ENCODE measurements at places on chromosomes 5 and 9. TPM values are rescaled to one million over a fixed set of nuclear protein-coding genes. Genes with fewer than 3 reads are reported as not detected.

- no peak for DNase-seq
Observed at GRCh38 chr5:78157001-78157400, 137.5 kb downstream of the AP3B1 start.

Gene ORM1
- total RNA-seq = 0.18 TPM

- no peak for DNase-seq
Observed at GRCh38 chr5:32450952-32451351, 6.4 kb upstream of the ZFR start.

GRCh38 chr5:112385969-112386368 lies 33.1 kb downstream of the EPB41L4A start:
- DNase-seq = no peak

GRCh38 chr9:83655433-83655832 lies 32.5 kb downstream of the IDNK start:
- DNase-seq = no peak

- DNase-seq = no peak
Observed at GRCh38 chr9:122860319-122861142, 32.1 kb upstream of the PDCL start.

Gene BNC2
- 45.2 TPM for total RNA-seq

DNA sequence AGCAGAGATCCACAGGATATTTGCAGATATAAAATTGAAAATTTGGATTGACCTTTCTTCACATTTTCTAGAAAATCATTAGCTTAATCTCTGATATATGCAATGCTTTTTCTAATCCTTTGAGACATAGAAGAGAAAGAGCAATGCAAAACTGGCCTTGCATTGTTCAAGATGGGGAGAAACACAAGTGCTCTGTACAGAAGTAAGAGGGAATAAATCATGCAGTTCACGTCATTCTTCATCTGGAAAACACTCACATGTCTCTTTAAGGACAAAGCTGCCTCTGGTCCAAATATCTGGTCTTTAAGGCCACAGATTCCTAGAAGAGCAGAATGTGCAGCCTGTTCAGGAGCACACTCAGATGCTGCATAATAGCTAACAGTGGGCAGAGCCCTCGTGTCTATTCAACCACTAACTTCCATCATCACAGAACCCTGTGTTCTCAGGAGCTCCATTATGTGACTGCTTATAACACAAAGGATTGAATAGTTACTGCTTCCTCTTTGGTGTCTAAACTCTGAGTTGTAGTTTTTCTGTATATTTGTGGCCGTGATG lies 277.5 kb downstream of the PLK2 start:
- no peak for DNase-seq

Gene FOCAD
- 73.9 TPM for total RNA-seq

Gene MAMDC4
- 0.28 TPM for total RNA-seq

- DNase-seq = no peak
Observed at GRCh38 chr5:108607421-108607820, 140.3 kb upstream of the FER start.
